ENCODE measurements at places on chromosomes 11 and 22.

GRCh38 chr11:120013325-120014250 is 124.3 kb downstream of the TRIM29 start:
- DNase-seq: no peak

DNA sequence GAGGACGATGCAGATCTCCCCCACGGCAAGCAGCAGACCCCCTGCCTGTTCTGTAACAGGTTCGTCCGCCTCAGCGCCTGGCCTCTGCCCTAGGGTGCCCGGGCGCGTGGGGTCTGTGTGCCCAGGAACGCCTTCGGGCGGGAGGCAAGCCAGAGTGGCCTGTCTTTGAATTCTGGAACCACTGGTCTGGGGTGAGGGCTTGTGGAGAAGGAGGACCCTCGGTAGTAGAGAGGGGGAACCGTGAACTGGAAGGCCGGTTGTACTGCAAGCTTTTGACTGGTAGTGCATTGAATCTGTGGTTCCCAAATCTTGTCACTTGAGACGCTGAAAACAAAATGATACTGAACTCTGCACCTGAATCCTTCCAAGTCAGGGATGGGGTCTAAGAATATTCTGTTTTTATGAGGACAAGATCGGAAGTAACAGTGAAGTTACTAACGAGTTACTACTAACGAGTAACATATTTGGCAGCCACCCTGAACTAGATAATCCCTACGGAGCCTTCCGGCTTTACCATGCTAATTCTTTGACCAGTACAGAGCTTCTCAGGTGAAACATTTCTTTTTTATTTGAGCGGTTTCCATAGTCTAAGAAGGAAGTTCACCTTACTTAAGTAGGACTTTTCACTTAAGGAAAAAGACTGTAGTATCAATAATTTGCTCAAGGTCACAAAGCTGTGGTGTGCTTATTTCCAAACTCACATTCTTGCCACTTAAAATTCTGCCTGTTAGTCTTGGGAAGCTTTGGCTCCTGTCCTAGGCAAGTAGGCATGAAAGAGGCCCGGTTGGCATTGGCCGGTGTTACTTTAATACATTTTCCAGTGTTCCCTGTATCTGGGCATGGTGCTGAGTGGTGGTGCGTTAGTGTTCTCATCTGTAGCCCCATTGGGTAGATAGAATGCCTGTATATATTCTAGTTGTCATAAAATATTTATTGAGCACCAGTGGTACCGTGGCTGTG is 860 bp downstream of the PRMT3 start:
- no peak for DNase-seq

DNA sequence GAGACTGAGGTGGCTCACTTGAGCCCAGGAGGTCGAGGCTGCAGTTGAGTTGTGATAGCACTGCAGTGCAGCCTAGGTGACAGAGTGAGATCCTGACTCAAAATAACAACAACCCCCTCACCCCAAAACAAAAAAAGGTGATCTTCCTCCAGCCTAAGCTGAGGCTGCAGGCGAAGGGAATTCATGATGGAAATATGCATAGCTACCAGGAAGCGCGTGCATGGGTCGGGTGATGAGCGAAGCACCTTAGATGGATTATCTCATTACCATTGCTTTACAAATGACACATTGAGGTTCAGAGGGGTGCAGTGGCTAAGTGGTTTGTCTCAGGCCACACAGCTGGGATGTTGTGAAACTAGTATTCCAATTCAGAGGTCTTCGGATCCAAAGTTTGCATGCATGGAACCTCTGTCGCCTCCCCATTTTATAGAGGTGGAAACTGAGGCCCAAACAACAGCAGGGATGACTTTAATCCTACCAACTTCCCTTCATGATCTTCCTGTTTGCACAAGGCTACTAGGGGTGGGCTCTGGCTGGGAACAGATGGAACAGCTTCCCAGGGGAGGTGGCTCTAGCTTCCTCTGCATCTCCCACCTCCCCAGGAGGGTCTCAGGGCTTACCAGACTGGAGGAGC is 4.6 kb downstream of the SLC29A2 start:
- no peak for DNase-seq

GRCh38 chr22:30045494-30045887 is 34.8 kb upstream of the HORMAD2 start:
- no peak for DNase-seq

DNA sequence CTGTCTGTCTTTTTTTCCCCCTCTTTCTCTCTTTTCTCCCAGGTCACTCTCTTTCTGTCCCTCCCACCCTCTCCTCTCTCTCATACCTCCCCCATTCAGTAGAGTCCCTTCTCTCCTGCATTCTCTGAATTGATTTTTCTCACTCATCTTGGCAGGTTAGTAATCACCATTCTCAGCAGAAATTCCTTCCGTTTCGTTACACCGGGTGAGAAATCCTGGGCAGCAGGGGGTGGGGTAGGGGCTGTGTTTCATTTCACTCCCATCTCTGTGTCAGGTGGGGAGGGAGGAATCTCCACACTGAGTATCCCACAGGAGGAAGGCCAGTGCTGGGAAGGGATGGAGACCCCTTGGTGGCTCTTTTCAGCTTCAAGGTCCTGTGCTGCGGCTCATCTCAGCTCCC is 253.5 kb downstream of the MIAT start:
- no peak for DNase-seq

DNA sequence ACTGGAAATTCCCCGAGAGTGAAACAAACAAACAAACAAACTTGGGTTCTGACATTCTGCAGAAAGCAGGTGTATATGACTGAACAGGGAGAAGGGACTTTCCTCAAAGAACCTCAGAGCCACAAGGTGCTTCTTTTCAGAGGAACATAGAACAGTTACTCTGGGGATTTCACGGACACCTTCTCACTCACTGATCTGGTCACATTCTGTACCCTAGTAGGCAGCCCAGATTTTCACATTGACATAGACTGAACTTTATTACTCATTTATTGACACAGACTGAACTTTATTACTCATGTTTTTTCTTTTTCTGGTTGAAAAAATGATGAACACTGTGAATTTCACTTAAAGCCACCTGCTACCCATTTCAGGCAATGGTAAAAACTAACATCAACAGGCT is 263.0 kb downstream of the OPCML start:
- DNase-seq: peak; percentile 79
